ENCODE measurements at places on chromosomes 16 and 17.

GRCh38 chr17:1997927-1998742 is 27.0 kb downstream of the RTN4RL1 start:
- peak; percentile 60 for DNase-seq

GRCh38 chr16:56708525-56709442 is 21.1 kb upstream of the NUP93 start:
- no peak for DNase-seq

GRCh38 chr17:77894126-77894956 is 64.2 kb upstream of the TNRC6C start:
- DNase-seq: no peak

GRCh38 chr16:85731179-85731578 is 19.7 kb downstream of the C16orf74 start:
- DNase-seq: no peak

DNA sequence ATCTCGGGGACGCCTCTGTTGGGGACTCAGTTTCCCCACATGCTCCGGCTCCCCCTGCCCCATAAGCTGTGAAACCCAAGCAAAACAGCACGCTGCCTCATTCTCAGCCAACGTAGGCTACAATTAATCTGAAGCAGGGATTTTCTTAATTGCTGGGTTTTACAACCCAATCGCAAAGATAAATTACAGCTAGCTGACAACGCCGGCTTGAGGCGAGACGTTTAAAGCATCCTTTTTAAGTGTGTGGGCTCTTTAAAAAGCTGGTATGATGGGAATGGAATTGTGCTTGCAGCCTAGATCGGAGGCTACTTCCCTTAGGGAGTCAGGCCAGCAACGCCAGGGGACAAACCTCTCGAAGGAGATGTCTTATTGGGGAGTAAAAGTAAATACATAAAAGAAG is 185.3 kb downstream of the ZNF423 start:
- DNase-seq: no peak

DNA sequence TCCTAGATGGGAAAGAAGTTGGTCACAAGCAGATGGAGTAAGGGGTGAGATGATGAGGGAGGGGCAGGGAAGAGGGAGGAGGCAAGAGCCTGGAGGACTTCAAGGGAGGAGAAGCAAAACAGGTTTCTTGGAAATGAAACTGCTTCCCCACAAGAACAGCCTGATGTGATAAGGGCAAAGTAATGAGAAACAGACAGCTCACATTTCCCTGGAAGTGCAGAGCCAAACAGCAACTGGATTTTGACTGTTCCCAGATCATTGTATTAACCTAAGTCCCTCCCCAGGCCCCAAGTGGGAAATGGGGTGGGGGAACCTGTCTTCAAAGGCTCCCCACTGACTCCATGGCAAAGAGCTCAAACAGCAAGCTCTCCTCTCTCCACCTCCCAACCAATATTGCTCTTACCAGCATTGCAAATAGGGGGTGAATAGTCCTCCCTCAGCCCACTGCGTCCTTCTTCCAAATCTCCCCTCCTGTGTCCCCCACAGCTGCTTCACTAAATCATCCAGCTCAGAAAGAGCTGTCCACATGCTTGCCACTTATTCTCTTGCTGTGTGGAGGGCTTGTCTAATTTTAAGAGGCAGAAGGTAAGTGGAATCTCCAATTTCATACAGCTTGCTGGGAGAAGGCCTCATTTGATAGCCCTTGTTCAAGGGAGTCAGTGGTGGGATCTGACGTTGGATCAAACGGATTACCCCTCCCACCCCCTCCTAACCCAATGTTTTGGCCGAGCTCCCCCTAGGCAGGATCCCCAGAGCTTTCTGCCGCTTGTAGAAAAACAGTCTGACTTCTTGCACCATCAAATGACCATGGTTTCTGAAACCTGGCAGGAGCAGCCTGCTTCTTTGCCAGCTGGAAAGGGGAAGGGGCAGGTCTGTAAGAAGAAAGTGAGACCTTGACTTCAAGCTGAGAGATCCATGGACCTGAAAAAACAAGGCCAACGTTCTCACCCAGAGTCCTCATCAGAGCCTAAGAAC is 56.3 kb upstream of the SMIM36 start:
- DNase-seq: no peak

- DNase-seq: peak; percentile 21
Measured at GRCh38 chr17:38735161-38735997, 5.2 kb downstream of the CISD3 start.

DNA sequence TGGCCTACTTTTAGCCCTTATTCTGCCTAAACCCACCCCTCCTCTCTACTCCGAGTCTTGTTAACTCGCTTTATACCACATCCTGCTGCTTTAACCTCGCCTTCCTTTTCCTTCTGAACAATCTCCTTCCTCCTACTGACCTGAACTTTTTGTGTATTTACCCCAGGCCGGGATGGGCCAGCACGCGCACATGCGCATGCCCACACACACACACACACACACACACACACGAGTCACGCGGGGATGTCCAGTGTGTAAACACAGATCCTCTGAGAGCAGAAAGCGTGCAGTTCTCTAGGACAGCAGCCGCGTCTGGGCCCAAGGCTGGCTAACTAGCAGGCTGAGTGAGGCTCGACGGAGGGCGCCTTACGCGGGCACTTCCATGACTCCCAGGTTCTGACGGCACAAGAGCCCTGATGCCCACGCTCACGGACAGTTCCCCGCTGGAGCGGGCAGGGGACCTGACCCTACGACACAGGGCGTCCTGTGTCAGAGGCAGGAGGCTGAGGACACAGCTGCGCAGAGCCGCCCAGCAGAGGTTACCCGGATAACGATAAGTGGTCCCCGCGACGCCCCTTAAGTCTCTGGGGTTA is 610 bp downstream of the PIK3R5 start:
- DNase-seq: no peak

DNA sequence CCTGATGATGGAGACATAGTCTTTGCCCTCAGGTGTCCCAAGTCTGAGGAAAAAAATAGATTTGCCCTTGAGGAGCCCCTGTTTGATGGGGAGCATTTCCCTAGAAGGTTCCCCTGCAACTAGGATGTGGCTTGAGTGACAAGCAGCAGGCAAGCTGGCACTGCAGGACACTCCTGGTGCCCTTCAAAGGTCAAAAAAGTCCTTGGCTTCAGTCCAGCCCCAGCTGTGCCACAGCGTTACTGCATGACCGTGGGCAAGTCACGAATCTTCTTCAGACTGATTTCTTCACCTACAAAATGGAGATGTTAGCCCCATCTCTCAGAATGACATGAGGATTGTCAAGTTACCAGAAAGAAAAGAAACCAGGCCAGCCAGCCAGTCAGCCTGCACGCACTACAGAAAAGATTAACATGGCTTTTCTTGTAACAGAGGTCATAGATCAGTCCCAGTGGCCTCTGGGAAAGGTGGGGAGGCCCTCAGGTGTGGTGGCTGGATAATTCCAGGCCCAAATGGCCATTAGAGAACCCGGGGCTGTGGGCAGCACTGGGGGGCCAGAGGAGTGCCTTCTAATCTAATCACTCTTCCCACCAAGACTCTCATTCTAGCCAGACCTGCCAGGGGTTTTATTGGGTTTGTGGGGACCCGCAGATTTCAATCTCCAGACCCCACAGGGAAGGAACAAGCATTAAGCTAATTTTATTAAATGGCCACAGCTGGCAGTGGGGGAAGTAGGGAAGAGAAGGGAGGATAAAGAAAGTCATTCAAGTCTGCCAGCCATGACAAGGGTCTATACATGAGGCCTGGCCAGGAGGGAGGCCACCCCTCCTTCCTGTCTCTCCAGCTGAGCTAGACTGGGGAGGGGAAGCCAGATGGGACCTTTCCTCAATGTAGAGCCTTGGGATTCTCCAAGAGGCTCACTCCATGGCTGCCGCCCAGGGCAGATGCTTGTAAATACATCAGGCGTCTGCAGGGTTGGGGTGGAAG is 9.7 kb upstream of the KIF18B start:
- DNase-seq: no peak

- no peak for DNase-seq
Measured at GRCh38 chr16:79062821-79063220, 537.7 kb downstream of the MAF start.

- peak; percentile 22 for DNase-seq
Measured at GRCh38 chr16:9102379-9102778, 10.9 kb downstream of the HAPSTR1 start.

DNA sequence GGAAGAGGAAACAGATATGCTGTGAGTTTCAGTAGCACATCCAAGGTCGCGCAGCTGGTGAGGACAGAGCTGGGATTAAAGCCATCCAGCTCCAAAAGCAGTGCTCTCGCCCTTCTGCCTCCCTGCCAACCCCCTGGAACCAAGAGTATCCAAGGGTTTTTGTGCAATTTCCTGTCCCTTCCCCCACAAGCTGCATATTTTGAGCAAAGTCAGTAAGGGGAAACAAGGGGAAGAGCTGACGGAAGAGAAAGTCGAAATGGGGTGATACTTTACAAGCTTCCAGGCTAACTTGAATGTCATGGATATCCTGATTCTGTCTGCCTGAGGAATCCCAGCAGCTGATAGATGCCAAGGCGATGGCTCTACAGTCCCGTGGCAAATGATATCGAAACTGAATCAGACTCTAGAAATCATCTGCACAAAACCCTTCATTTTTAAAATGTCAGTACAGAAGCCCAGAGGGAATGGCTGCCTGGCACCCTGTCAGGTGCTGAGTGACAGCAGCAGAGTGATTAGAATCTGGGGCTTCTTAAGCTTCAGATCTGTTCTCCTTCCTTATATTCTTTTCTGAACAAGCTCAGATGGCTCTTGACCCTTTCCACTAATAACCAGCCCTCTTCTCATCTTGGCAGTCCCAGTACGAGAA is 42.9 kb upstream of the TEKT3 start:
- no peak for DNase-seq

GRCh38 chr16:30853758-30854157 is 40.1 kb downstream of the BCL7C start:
- DNase-seq: peak; percentile 66

DNA sequence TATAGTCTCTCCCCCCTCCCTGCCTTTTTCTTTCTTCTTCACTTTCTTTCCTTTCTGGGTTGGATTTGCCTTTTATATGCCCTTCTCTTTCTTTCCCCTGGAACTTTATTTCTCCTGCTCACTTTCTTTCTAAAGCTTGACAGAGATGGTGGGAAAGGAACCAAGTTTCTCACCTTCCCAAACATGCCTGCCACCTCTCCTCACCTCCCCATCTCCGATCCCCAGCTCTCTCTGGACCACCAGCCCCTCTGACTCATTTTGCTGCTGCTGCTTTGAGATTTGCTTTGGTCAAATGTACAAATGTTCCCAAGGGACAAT is 6.7 kb upstream of the LHX1 start:
- no peak for DNase-seq

GRCh38 chr16:3174618-3175148 is 13.3 kb upstream of the OR1F1 start:
- DNase-seq: no peak

GRCh38 chr16:52056259-52056658 is 490.7 kb downstream of the TOX3 start:
- no peak for DNase-seq

- no peak for DNase-seq
Measured at GRCh38 chr17:45222289-45222995, 757 bp downstream of the FMNL1 start.

DNA sequence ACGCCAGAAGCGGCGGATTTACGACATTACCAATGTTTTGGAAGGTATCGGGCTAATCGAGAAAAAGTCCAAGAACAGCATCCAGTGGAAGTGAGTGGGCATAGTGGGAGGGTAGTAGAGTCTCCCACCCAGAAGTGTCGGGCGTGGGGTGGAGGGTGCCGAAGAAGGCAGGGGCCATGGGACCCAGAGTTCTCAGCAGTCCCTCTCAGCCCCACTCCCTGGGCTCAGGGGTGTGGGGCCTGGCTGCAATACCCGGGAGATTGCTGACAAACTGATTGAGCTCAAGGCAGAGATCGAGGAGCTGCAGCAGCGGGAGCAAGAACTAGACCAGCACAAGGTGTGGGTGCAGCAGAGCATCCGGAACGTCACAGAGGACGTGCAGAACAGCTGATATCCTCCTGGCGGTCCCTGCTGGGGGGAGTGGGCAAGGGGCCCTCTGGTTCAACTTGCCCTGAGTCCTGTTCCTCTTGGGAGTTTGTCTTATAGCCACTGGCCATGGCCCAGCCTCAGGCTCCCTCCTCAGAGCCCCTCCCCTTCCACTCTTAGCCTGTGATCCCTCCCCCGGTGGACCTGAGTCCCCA is 916 bp downstream of the E2F4 start:
- DNase-seq: no peak

- DNase-seq: no peak
Measured at GRCh38 chr17:4607773-4608187, 23.5 kb downstream of the SMTNL2 start.

DNA sequence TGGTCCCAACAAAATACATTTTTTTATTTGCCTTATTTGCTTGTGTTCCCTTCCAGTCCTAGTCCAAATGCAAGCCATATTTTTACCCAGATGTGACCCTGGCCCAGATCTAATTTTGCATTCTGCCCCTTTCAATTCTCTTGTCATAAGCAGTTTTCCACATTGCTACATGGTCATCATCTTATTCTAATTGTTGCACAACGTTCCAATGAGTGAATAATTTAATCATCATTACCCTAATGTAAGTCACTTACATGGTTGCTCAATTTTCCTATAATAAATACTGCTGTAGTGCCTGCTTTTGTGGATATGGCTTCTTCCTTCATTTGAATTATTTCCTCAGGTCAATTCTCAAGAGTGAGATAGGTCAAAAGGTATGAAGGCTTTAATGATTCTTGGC is 12.8 kb downstream of the RSAD1 start:
- no peak for DNase-seq

DNA sequence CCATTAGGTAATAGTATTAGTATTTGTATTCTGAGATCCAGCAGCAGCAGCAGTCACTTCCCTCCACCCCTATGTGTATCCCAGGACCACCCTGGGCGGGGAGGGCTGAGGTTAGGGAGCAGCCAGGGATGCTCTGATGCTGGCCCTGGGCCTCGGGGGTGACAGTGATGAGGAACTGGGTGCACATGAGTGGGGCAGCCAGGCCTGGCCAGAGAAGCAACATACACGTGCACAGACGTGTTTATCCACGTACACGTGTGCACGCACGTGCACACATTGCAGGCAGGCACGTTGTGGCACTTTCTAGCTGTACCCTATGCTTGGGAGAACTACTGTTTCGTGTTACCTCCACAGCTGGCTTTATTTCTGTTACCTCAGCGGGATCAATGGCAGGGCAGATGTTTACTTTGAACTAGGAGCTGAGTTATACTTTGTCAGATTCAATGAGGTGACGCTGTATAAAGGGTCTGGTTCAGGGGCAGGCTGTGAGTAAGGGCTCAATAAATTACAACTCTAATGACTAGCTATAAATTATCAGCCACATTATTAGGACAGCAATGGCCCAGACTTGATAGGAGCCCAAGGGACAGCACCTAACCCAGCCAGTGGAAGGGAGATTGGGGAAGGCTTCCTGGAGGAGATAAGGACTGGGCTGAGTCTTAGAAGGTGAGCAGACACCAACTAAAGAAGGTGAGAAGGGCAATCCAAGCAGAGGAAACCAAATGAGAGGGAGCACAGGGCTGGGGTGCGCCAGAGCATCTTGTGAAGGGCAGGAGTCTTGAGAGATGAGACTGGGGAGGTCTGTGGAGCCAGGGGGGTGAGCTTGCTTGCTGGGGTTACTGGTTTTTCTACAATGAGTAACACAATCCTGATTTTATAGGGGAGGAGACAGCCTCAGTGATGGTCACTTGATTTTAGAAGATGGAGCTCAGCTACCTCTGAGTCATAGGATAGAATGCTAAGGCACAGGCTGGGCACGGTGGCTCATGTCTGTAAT is 22.4 kb upstream of the CA4 start:
- no peak for DNase-seq

GRCh38 chr17:14553847-14554246 is 253.0 kb downstream of the HS3ST3B1 start:
- no peak for DNase-seq

GRCh38 chr17:68401288-68401687 is 56.0 kb downstream of the WIPI1 start:
- no peak for DNase-seq

- DNase-seq: no peak
Measured at GRCh38 chr17:9918804-9919352, 13.8 kb upstream of the RCVRN start.

GRCh38 chr17:18181358-18181757 is 2.3 kb upstream of the ALKBH5 start:
- peak; percentile 70 for DNase-seq
